ENCODE measurements at places on chromosomes 16 and 17.

- DNase-seq, result no peak
Observed at GRCh38 chr17:49045376-49045775, 48.2 kb downstream of the IGF2BP1 start.

DNA sequence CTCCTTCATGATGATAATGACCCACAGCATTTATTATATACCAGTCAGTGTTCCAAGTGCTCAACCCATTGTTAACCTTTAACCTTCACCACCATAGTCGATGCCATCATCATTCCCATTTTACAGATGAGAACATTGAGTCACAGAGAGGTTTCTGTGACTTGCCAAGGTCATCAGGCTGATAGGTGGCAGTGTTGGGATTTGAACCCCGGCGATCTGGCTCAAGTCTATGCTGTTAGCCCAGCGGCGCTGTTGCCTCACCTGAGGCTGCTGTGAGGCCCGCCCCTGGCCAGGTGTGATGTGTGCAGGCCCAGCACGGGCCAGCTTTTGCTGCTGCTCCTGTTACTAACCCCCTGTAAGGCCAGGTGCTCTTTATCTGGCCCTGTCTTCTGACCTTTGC is 101.2 kb downstream of the OR1D5 start:
- no peak for DNase-seq

GRCh38 chr17:50289991-50290702 is 15.9 kb downstream of the TMEM92 start:
- no peak for DNase-seq

- no peak for DNase-seq
Observed at GRCh38 chr17:78346605-78347250, 13.1 kb downstream of the SOCS3 start.

DNA sequence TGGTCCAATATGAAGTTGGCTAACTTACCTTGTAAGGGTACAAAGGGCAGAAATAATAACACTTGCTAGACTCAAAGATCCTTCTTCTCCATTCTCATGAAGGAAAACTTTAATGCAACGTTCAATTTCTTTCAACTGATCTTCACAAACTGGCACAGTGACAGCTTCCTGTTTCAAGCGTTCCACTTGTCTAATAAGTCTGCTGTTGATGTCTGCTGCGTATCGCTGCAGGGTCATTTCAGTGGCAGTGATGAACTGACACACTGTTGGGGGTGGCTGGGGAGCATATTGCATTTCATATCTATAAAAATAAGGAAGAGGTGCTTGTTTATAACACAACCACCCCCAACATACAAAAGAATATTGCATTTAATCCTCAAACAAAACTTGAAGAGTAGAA is 33.5 kb upstream of the ARL6IP1 start:
- no peak for DNase-seq

DNA sequence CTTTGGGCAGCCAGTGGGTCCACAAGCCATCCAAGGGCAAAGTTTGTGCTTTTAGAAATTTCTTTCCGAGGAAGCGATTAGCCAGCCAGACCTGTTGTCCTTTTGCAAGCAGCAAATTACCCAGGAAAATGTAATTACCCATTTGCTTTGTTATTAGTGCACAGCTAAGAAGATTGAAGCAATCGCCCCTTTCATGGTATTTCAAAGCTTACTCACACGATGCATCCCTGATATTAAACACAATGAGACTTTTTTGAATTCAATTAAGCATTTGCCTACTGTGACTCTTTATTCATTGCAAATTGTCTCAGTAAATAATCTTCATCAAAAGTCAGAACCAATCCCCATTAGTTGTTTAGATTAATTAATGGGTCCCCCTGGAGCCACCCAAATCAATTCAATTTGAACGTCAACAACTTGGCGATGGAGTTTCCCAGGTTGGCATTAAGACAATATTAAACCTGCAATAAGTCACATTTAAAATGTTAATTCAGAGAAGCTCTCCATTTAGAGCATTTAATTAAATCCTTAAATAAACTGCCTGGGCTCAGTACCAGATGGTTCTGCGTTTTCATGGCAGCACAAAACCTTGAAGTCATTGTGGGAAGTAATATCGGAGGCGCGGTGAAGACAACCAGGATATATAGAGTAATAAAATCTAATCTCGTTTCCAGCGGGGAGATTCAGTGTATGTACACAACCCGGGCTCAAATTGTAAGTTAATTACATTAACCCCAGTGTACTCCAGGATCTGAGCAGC is 366.2 kb upstream of the TNRC6C start:
- DNase-seq, result no peak

DNA sequence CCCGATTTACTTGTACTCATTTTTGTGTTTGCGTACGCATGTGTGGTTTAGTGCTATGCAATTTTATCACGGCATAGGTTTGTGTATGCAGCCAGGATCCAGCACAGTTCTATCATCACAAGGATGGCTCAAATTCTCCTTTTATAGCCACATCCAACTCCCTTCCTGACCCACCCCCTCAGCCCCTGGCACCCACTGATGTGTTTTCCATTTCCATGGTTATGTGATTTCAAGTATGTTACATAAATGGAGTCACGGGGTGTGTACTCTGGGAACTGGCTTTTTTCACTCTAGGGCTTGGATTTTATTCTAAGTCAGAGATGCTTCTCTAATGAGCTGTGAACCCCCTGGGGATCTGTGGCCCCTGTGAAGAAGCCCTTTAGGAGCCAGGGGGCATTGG is 16.8 kb downstream of the IL4R start:
- no peak for DNase-seq

- DNase-seq, result no peak
Observed at GRCh38 chr16:56357765-56358322, 67.5 kb downstream of the AMFR start.

DNA sequence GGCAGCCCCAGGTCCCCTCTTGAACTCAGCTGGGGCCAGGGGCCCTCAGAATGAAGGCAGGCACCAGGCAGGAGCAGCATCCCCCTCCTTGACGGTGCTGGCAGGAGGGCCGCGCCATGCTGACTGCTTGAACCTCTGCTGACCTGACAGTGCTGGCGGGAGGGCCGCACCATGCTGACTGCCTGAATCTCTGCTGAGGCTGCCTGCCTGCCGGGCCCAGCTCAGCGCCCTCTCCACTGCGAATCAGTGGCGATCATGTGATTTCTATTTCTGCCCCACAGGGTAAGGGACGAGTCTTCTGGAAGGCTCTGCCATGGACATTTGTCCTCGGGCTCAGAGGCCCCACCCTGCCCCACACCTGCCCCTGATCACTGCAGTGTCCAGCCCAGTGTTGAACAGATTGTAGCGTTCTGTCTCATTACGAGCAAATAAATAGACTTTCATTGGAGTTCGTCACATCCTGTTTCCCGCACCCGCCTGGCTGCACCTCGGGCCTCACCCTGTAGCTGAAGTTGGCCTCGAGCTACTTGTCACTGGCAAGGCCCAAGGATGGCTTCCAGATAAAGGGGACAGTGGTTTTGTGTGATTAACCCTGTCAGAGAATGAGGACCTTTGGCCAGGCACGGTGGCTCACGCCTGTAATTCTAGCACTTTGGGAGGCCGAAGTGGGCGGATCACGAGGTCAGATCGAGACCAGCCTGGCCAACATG is 8.6 kb downstream of the C16orf90 start:
- DNase-seq, result no peak

DNA sequence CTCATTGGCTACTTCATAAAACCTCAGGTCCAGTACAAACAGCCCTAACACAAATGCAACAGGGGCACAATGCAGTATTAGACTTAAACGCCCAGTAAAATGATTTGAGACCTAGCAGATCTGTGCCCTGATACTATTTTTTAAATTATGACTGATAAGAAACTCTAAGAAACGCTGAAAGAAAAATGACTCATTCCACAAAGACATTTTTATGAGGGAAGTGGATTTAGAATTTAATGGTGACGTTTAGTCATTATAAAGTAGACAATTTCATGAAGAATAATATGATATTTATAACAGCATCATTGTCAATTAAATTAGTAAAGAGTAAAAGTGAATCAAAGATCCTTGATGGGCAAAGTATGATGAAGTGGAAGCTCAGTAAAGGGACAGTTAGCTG is 80.4 kb upstream of the DHX40 start:
- DNase-seq, result no peak

DNA sequence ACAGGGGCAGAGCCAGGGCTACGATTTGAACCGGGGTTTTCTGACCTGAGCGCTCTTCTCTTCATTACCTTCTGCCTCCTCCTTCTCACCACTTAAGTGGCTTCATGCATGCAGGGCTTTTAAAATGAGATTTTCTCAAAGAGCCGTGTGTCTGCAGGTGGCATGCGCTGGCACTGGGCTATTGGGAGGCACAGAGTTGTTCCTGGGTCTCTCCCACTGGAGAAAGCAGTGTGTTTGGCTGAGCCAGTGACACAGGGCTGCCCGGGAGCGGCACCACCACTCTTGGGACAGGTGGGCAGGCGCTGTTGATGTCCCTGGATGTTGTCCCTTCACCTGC is 218.8 kb upstream of the CHMP6 start:
- no peak for DNase-seq

- no peak for DNase-seq
Observed at GRCh38 chr17:63675231-63675606, 24.7 kb downstream of the LIMD2 start.

DNA sequence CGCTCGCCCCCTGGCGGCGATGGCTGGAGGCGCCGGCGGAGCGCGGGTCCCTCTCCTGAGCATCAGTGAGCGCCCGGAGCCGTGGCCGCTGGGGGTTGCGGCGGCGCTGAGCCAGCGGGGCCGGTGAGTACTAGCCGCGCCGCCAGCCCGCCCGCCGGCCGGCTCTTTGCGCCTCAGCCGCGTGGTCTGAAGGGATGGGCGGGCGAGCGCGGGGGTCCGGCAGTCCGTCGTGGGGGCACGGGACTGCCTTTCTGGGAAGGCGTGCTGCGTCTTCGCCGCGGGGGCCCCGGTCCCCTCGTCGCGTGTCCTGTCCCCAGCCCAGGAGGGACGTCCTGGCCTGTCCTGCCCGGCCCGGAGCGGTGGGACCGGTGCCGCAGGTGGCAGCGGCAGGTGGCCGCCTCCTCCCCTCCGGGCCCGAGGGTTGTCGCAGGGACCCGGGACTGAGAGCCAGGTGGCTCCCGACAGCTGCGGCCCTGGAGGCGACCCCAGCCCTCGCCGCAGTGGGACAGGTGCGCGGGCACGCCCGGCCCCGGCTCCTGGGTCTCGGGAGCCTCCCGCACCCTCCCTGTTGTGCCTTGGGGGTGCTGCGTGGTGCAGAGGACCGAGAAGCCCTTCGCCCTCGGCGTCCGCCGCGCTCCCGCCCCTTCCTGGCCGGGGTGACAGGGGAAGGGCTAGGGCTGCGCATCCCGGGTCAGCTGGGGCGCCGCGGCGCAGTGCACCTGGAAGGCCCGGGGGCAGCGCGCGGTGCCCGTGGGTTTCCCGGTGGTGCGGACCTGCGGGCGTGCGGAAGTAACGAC is at the start of gene SPECC1:
SPECC1 (plus strand) TSS at position 58 of the 797 bp plus-strand sequence. CDS start 87,293 bp downstream, outside the sequence.
- no peak for DNase-seq

DNA sequence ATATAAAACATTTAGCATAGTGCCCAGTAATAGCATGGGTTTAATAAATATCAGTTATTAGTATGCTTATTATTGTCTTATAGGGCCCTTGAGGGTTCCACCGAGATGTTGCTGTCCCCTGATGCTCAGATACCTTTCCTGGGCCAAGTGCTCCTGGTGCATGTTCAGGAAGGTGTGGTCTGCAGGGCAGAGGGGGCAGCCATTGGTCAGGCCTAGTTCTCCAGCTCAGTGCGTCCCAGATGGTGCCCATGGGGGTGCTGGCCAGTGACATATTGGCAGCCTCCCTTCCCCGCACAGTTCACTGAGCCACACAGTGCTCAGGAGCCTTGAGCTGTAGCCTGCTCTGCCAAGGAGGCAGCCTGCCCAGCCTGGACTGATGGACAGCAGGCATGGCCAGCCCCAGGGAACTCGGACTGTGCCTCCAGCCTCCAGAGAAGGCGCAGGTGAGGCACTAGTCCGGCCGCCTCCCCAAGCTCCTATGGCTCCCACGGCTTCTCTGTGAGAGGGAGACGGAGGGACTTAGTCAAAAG is 7.7 kb upstream of the GRIN2A start:
- no peak for DNase-seq

DNA sequence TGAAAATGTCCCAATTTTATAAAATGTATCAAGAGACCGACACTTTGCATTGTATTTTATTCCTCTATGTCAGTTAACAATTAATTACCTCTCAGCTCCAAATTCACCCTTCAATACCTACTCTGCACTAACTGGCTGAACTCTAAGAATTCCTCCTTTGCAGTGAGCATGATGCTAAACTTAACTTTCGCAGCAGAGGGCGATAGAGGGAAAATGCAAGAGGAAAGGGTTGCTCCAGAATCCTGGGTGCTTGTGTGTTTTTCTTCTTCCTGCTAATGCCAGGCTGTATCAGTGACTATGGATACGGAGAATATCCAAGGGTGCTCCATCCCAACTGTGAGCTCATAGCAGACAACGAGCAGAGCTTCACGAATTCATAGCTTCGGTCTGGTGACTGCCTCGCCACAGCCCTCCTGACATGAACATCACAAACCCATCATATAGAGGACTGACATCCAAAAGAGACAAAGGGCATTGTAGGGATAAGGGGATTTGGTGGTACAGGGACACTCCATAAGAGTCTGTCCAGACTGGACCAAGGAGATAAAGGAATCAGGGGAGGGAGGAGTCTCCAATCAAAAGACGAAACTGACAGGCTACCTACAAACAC is 172.9 kb downstream of the STX8 start:
- DNase-seq, result no peak

DNA sequence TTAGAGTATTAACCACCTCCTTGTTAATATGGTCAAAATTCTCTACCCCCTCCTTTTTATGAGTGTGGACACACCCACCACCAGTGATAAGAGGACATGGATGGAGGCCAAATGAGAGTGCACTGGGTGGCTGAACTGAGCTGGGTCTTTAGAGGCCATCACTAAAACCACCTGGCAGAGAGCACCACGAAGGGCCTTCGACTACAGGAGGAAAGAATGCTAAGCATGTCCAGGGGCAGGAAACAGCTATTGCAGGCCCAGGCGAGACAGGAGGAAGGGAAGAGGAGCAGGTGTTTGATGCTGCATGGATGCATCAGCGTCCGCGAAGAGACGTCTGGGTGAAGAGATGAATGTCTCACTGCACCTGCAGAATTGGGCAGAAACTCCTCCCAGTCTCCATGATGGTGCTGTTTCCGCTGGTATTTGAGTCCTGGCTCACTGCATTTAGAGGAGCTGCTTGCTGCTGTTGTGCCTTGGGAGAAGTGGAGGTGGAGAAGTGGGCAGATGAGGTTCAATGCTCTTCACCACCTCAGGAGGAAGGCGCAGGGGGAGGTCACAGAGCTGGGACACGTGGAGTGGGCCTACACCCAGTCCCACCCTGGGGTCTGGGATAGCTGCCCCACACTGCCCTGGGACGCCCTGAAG is 33.2 kb downstream of the SPHK1 start:
- DNase-seq, result no peak

GRCh38 chr16:54241525-54241924 is 45.1 kb downstream of the IRX3 start:
- DNase-seq, result no peak

DNA sequence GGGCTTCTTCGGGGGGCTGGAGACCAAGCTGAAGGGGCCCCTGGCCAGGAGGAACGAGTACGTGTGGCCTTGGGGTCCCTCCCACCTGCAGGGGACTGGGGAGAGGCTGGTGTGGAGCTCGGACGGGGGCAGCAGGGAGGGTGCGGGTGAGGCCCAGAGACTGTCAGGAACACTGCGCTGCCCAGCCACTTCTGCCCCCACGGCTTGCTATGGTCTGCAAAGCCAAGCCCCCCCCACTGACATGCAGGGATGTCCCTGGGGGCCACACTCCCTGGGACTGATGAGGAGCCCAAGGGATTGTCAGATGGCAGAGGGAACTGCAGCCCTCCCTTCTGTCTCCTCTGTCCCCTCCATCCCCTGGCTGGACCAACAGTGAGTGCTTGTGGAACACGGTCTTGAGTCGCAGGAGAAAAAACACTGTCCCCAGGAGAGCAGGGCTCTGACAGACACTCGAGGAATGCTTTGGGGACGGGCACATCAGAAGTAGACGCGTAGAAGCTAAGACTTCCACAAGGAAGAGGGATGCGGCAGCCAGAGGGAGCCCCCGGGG is 34.6 kb downstream of the CIBAR2 start:
- no peak for DNase-seq
